Activated CD4-positive, alpha-beta T cell treated with anti-CD3 and anti-CD28 coated beads, Interleukin-2, amount 50 U/mL, for 24 hours (primary cell): ENCODE measurements at places on chromosomes 4 and X.

- no peak for DNase-seq
Measured at GRCh38 chr4:40170588-40170987, 26.2 kb upstream of the RHOH start.

GRCh38 chr4:151668689-151669402, 92.0 kb downstream of the GATB start:
- no peak for DNase-seq

- DNase-seq: no peak
Measured at GRCh38 chrX:64184396-64184795, 21.1 kb downstream of the AMER1 start.

GRCh38 chrX:51975811-51976210, 82.4 kb downstream of the MAGED1 start:
- DNase-seq: no peak

- no peak for DNase-seq
Measured at GRCh38 chr4:54746218-54746617, 88.5 kb downstream of the KIT start.

GRCh38 chr4:88573276-88573980, 18.9 kb upstream of the HERC3 start:
- DNase-seq: no peak
